ENCODE measurements at places on chromosomes 7 and 10.

DNA sequence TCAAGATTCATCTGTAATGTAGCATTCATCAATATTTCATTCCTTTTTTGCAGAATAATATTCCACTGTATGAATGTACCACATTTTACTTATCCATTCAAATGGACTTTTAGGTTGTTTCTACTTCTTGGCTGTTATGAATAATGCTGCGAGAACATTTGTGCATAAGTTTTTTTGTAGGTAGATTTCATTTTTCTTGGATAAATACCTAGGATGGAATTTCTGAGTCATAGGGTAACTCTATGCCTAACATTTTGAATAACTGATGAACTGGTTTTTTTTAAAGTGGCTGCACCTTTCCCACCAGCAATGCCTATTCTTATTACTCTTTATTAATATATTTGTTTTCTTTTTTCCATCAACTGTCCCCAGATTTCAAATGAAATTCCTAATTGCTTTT, 9.1 kb upstream of the XPNPEP1 start:
- no peaks in the 10 kb centered on the region for H3K36me3 ChIP-seq
- peaks cover 47% of the 10 kb centered on the region for H3K4me1 ChIP-seq
- H3K4me3 ChIP-seq, result no peak overlapping the region
- DNase-seq, result no peak
- no peaks in the 10 kb centered on the region for H3K27me3 ChIP-seq

GRCh38 chr10:91366704-91367103, 43.4 kb upstream of the HECTD2 start:
- H3K4me1 ChIP-seq, result peaks cover 16% of the 10 kb centered on the region
- H3K27me3 ChIP-seq, result no peaks in the 10 kb centered on the region
- no peak overlapping the region for H3K4me3 ChIP-seq
- H3K36me3 ChIP-seq, result peaks cover 1% of the 10 kb centered on the region

- peaks cover 11% of the 10 kb centered on the region for H3K27me3 ChIP-seq
- no peak overlapping the region for H3K27ac ChIP-seq
- H3K36me3 ChIP-seq, result no peaks in the 10 kb centered on the region
- H3K4me1 ChIP-seq, result peaks cover 3% of the 10 kb centered on the region
Observed at GRCh38 chr10:78535716-78536218, 502.1 kb downstream of the RPS24 start.

DNA sequence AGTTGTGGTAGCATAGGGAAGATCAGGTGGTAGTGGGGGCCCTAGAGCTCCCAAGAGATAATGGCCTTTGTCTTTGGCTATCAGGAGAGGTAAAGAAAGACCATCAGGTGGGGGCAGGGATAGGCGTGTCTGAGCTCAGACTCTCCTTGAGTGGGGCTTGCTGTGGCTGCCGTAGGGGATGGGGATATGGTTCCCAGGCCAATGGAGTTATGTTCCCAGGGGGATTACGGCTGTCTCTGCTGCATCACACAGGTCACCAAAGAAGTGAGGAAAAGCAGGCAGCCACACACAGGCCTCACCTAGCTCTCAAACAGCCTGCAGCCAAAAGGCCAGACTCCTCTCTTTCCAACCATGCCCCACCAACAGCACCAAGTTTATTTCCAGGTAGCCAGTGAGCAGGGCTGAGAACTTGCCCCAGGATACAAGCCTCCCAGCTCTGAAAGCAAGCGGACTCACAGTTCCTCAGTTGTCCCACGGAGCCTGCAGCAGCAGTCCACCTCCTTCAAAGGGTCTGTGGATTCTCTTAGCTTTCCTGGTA, 37.6 kb upstream of the C1QL3 start:
- H3K27ac ChIP-seq, result no peak overlapping the region
- H3K4me1 ChIP-seq, result no peaks in the 10 kb centered on the region
- H3K4me3 ChIP-seq, result no peak overlapping the region
- peaks cover 2% of the 10 kb centered on the region for H3K36me3 ChIP-seq
- no peak for DNase-seq

- DNase-seq, result no peak
- H3K4me1 ChIP-seq, result peaks cover 2% of the 10 kb centered on the region
Observed at GRCh38 chr7:96449094-96449493, 127.2 kb upstream of the SLC25A13 start.

DNA sequence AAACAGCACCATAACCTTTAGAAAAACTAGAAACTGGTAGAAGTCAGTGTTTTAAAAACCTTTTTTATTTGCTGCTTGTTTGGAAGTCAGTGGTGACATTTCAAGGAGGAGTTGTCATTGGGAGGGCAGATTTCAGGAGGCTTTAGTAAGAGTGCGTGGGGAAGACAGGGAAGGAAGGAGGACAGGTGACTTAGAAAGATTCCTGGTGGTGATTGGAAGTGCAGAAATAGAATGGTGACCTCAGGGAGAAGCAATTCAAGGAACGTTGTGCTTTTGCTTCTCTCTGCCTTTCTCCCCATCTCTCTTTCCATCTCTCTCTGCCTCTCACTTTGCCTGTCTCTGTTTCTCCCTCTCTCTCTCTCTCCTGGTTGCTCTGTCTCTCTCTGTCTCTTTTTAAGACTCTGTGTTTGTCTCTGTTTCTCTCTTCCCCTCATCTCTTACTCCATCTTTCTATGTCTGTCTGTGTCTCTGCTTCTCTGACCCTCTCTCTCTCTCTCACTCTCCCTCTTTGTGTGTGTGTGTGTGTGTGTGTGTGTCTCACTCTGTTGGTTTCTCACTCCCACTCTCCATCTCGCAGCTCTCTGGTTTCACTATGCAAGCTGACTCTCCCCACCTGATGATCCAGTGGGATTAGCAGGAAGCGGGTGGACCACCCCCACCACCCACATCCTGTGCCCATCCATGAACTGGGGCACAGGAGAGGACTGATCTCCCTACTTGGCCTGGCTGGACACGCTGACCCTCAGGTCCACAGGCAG, 10.9 kb upstream of the PFKP start:
- no peaks in the 10 kb centered on the region for H3K36me3 ChIP-seq
- peaks cover 30% of the 10 kb centered on the region for H3K4me1 ChIP-seq
- no peak for DNase-seq
- no peaks in the 10 kb centered on the region for H3K27me3 ChIP-seq
- peak overlapping the region; percentile 93 for H3K27ac ChIP-seq
- H3K4me3 ChIP-seq, result no peak overlapping the region

GRCh38 chr10:52442576-52442975, 128.5 kb downstream of the DKK1 start:
- H3K4me3 ChIP-seq, result no peak overlapping the region
- H3K27me3 ChIP-seq, result no peaks in the 10 kb centered on the region
- peaks cover 18% of the 10 kb centered on the region for H3K4me1 ChIP-seq
- no peaks in the 10 kb centered on the region for H3K36me3 ChIP-seq
- H3K27ac ChIP-seq, result no peak overlapping the region

GRCh38 chr7:20032741-20033140, 184.4 kb downstream of the MACC1 start:
- H3K27me3 ChIP-seq, result peaks cover 16% of the 10 kb centered on the region
- no peak overlapping the region for H3K27ac ChIP-seq
- H3K36me3 ChIP-seq, result no peaks in the 10 kb centered on the region

- H3K36me3 ChIP-seq, result no peaks in the 10 kb centered on the region
- no peaks in the 10 kb centered on the region for H3K27me3 ChIP-seq
- peak overlapping the region; percentile 75 for H3K27ac ChIP-seq
Observed at GRCh38 chr10:133378251-133379096, 588 bp upstream of the PAOX start.

DNA sequence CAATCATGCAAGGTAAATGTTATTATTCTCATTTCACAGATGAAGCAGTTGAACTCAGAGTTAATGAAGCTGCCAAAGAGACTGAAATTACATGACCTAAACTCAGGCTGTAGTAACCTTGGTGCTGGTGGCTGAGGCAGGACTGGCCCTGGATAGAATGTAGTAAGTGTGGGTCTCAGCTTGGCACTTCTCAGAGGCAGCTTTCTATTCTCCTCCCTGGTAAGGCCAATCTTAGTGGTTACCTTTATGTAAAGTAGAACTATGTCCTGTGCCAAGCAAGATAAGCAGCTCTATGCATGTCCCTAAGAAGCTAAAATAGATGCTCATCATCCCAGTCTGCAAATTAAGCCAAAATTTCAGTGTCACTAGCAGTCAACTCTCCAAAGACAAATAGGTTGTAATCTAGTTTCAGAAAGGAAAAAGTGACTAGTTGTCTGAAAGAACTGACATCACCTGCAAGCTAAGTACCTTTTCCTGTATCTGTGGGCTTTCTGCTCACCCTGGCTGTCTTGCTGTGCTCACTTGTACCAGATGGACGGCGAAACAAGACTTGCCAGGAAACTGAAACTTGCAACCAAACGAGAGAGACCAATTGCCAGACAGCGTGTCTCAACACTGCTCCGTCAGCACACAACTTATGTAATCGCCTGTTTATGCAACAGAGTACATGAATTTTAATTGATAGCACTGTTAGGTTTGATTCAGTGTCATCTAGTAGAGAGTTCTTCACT, 43.7 kb downstream of the CH25H start:
- H3K27ac ChIP-seq, result no peak overlapping the region
- peaks cover 34% of the 10 kb centered on the region for H3K27me3 ChIP-seq
- no peaks in the 10 kb centered on the region for H3K36me3 ChIP-seq
- H3K4me3 ChIP-seq, result no peak overlapping the region
- peaks cover 4% of the 10 kb centered on the region for H3K4me1 ChIP-seq

Measured in chondrocyte (in vitro differentiated cells).